ENCODE measurements at places on chromosomes 2 and 18.
A peak's percentile ranks its signal among the peaks of the same experiment; 100 is the strongest.

GRCh38 chr2:64990876-64991275, 1.7 kb downstream of the SLC1A4 start:
- no peak for DNase-seq

- no peak for DNase-seq
These were observed 258.0 kb downstream of the CDH20 start for GRCh38 chr18:61591253-61591652.

DNA sequence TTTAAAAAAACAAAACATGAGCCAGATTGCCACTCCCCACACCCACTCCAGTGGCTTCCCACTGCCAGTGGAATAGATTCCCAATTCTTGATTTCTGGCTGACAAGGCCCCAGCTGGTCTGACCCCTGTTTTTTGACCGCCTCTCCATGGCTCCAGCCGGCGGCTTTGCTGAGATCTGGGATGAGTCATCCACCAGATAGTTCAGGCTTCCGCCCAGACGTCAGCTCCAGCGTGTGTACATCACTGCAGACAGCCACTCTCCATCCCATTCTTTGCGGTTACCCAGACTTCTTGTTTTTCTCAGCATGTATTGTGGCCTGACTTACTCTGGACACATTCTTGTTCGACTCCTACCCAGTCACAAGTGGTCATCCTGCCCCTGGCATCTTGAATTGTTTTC, 227.9 kb downstream of the GBX2 start:
- DNase-seq, result peak; percentile 46

- DNase-seq, result peak; percentile 25
These were observed 228.0 kb upstream of the SALL3 start for GRCh38 chr18:78751664-78752063.

DNA sequence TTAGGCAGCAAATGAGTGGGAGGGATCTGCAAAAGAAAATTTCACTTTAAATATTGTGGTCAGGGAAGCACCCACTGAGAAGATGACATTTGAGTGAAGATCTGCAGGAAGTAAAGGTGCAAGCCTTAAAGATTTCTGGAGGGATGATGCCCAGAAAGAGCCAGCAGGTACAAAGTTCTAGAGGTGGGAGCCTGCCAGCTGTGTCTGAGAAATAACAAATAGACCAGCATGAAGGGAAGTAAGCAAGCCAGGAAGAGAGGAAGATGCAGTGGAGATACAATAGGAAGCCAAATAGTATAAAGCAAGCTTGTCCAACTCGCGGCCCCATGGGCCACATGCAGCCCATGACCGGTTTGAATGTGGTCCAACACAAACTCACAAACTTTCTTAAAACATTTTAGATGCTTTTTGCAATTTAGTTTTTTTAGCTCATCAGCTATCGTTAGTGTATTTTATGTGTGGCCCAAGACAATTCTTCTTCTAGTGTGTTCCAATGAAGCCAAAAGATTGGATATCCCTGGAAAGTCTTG, 489.9 kb downstream of the DCC start:
- no peak for DNase-seq

GRCh38 chr2:20451761-20452499, 5.1 kb downstream of the RHOB start:
- DNase-seq, result peak; percentile 46

GRCh38 chr2:121492409-121492808, 38.3 kb upstream of the RNU4ATAC start:
- DNase-seq, result no peak

DNA sequence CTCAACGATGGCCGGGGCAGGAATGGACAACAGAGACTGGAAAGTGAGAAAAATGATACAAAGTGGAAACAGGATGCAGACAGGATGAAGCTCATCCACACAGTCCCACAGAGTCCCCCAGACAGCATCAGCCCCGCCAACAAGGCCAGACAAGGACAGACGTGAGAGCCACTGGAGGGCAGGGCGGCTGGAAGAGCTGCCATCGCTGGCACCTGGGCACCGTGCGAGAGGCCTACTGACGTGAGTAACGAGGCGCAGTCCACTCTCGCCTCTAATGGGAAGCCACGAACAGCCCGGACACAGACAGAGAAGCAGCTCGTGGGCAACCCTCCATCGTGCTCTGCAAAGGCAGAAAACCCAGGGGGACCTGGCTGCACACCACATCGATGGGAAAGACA, 17.1 kb downstream of the HDAC4 start:
- no peak for DNase-seq

GRCh38 chr2:224171226-224171625, 132.1 kb upstream of the SERPINE2 start:
- no peak for DNase-seq

DNA sequence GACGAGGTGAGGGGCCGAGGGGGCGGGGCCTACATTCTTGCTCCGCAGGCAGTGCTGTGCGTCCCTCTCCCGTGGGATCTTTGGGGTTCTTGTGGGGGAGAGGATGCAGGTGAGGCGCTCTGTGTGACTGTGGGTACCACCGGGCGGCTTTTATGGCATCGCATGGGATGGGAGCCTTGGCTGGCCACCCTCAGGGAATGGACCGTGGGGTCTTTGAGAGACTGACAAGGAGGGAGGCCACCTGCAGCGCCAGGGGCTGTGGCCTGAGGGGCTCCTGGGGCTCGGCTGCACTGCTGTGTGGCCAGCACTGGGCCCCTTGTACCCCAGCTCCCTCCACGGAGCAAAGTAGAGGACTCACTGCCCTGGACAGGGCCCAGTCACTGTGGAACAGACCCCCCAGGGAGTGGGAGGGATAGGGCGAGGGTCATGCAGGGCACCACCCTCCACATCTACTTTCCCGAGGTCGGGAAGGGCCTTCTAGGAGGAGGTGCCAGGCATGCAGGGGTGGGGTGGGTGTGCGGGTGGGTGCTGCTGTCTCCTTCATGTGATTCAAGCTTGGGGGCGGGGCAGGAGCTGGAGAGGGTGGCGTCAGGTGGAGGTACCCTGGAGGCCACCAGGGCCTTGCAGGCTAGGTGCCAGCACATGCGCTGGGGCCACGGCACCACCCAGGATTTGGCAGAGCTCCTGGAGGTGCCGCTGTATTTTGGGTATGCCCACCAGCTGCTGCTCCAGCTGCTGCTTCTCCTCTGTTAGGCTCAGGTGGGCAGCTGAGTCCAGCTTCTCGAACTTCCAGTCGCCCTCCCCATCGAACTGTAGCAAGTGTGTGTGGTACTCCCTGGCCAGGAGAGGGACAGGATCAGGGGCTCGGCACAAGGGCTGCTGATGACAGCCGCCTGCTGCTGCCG, 1072.4 kb downstream of the RPIA start:
- peak; percentile 69 for DNase-seq

DNA sequence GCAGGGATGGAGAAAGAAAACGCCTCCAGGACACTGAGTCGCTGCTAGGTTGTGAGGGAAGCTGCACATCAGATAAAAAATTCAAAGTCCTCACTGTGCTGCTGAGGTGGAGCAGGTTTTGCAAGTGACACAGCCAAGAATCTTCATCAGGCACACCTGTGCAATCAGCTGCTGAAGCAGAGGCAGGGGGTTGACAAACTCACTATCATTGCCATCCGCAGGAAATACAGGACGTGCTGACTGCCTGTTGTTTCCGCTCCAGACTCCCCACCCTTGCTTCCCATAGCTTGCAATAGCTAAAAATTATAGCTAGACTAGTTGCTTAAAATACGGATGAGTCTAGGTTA, 147.8 kb upstream of the FHL2 start:
- no peak for DNase-seq

DNA sequence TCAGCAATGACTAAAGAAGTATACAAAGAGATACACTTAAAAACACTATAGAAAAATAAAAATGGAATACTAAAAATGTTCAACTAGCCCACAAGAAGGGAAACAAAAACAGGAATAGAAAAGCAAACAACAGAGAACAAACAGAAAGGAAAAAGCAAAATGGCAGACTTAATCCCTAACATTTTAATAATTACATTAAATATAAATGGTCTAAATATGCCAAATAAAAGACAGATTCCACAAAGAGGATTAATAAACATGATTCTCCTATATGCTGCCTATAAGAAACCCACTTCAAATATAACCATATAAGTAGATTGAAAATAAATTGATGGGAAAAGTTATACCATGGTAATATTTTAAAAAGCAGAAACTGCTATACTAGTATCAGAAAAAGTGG, 83.5 kb upstream of the GPR45 start:
- DNase-seq, result no peak

DNA sequence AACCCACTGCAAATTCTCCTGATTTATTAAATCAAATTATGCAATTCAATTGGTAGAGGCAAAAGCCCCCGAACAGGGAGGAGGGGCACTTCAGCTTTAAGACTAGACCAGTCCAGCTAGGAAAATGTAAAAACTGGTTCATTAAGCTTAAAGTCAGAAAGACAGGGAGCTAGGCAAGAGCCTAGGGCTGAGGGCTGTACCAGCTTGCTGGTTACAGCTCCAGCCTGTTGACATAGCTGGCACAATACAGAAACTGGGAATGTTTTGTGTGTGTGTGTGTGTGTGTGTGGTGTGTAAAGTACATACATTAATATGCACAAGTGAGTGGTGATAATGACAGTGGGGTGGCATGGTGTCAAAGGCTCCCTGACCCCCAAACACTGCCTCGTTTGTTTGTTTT, 307.0 kb upstream of the CELF4 start:
- no peak for DNase-seq

DNA sequence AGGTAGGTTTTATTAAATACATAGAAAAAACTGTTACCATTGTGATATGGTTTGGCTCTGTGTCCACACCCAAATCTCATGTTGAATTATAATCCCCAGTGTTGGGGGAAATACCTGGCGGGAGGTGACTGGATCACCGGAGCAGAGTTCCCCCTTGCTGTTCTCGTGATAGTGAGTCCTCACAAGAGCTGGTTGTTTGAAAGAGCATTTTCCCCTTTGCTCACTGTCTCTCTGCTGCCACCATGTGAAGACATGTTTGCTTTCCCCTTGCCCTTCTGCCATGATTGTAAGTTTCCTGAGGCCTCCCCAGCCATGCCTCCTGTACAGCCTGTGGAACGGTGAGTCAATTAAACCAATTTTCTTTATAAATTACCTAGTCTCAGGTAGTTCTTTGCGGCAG, 352.7 kb upstream of the SLC39A10 start:
- DNase-seq, result no peak

DNA sequence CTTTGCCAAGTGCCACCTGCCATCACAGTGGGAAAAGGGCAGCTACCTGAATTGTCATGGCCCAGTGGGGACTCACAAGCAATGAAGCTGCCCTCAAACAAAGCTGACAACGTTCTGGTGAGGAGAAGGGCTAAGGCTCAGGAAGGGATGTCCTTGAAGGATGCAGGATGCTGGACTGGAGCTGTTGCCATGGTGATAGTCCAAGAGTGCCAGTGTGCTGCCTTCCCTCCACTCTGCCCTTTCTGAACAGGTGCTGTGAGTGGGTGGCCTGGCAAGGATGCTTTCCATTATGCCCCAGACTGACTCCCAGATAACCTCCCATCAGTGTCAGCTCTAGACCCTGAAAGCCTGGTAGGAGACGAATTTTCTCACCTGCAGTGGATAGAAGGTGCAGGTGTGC, 137.8 kb upstream of the GYPC start:
- DNase-seq, result no peak

DNA sequence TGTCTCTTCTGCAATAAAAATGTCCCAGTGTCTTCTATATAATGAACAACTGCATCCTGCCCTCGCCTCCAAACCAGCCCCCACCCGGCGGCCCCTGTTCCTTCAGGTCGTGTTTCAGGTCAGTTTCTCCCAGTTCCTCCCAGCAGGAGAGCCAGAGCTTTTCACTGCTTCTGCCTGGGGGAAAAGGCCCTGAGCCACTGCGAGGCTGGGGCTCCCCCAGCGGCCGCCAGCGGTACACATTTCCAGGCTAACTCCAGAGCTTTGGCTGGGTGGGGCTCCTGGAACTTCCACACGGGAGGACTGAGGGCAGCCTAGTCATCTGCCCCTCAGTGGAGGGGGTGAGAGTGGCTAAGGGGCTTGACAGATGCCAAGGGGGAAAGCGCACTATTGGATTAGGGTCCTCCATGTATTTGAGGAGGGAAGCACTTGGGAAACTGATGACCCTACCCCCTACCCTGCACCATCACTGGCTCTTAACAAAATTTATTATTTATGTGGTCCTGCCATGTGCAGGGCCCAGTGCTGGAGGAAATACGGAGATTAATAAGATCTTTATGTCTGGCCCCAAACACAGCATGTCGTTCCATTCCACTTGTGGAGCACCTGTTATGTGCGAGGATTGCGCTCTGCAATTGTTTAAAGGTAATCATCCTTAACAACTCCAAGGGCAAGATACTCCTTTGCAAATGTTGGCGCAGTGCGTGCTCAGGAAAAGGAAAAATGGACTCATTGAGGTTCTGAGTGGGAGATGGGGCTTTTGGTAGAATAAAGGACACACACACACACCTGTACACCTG, 17.3 kb upstream of the CYS1 start:
- DNase-seq, result peak; percentile 75

DNA sequence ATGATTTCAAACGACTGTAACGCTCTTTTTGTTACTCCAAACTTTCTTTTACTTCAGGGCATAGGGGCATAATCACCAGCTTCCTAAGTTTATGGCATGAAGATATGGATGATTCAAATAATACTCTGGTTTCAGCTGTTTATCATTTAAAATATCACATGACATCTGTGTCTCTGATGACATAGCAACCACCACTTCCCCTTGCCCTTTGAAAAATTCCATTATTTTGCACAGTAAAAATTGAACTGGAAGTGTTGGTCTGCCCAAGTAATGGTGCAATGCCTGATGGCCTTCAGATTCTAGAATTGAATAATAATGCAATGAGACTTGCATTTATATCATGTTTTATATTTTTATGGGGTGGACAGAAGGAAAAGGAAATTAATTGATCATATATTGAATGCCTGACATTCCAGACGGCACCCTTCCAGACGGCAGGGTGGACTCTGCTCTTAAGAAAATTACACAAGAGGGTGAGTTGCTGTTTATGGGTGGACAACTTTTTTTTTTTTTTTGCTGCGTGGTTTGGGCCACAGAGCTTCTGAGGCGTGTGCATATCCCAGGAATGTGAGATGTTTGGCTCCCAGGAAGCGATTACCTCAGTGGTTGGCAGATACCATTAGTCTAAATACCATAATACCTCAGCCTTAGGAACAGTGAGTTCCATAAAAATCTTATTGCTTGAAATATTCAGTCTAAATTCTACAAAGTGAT, 101.7 kb upstream of the ZNF521 start:
- DNase-seq, result no peak

GRCh38 chr2:29053670-29054400, 20.5 kb downstream of the PCARE start:
- DNase-seq, result no peak

Measured in left forelimb (tissue), 1 donor.